ENCODE measurements at places on chromosomes 6 and 20. TPM values are rescaled to one million over a fixed set of nuclear protein-coding genes. Genes with fewer than 3 reads are reported as not detected.

Gene NKAIN2
- total RNA-seq = not detected

Gene TCFL5
- 8.3 TPM for total RNA-seq

Gene STK4
- 46.8 TPM for total RNA-seq

Gene COMMD7
- 44.5 TPM for total RNA-seq

Gene RNF114
- 103 TPM for total RNA-seq

Gene SLC12A5
- total RNA-seq = under 0.01 TPM

Gene ERVFRD-1
- total RNA-seq = 0.22 TPM

Gene MICA
- 32.2 TPM for total RNA-seq

Gene TEAD3
- total RNA-seq = 26.9 TPM

Gene TINAG
- total RNA-seq = not detected

Gene TPX2
- total RNA-seq = 123 TPM

Gene CLDN20
- total RNA-seq = not detected

Gene IRF4
- total RNA-seq = not detected

Gene SIRPD
- total RNA-seq = not detected

Gene TAAR9
- not detected for total RNA-seq

Gene VEGFA
- total RNA-seq = 386 TPM

Gene C6orf163
- total RNA-seq = 2.6 TPM

Gene ANKS1A
- 8.8 TPM for total RNA-seq

Gene TOX2
- 10.5 TPM for total RNA-seq

Gene PTPRT
- total RNA-seq = not detected

Gene CTAGE9
- total RNA-seq = not detected

Gene PPP1R3G
- 1.0 TPM for total RNA-seq

Gene NFATC2
- total RNA-seq = 4.7 TPM

Gene KIFC1
- 68.3 TPM for total RNA-seq
